Stimulated activated CD8-positive, alpha-beta memory T cell treated with anti-CD3 and anti-CD28 coated beads, Interleukin-7, amount 100 ng/mL, for 48 hours (primary cell): ENCODE measurements at places on chromosomes 2 and 18.

DNA sequence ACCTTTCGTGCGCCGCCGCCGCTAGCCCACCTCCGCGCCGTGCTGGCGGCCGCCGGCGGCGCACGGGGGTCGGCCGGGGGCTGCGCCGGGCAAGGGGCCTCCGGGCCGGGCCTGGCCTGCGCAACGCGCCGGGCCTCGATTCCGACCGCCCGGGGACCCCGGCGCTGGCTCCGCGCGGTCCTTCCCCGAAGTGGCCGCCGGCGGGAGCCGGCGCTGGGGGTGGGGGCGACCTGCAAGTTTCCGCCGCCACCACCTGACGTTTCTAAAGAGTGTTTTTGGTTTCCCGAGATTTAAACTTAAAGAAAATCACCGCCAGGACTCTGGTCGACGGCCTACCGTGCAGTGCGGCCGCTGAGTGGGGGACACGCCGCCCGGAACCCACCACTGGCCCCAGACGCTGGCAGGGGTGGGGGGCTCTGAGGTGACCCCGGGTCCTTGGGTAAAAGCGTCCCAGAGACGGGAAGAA is 3.8 kb upstream of the GATA6 start:
- DNase-seq: no peak

- DNase-seq: no peak
Measured at GRCh38 chr2:65800998-65801397, 368.6 kb upstream of the SPRED2 start.

GRCh38 chr18:35753306-35753910 is 171.9 kb downstream of the GALNT1 start:
- no peak for DNase-seq

DNA sequence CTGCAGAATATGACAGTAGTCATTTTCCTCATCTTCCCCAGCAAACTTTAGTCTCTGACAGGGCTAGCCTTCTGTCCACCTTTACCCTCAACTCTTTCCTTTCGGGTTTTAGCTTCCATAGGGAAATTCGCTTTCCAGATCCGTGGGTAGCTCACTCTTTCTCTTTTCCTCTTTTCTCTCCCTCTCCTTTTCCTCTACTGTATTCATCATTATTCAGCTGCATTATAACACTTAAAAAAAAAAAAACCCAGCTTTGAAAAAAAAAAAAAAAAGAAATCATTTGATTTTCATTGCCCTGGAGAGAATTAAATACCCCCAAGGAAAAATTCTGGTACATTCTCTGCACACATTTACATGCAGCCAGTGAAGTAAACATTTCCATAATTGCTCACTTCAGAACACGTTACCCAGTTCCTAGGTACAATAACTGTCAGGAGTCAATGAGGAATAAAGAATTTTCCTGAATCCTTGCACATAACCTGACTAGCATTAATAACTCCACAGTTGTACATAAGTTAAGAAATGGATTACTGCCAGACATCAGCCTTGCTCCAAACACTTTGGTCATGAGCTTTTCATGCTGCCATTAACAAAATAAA is 63.5 kb downstream of the ZNF521 start:
- DNase-seq: no peak

GRCh38 chr2:159186462-159186861 is 100.0 kb downstream of the WDSUB1 start:
- DNase-seq: no peak

DNA sequence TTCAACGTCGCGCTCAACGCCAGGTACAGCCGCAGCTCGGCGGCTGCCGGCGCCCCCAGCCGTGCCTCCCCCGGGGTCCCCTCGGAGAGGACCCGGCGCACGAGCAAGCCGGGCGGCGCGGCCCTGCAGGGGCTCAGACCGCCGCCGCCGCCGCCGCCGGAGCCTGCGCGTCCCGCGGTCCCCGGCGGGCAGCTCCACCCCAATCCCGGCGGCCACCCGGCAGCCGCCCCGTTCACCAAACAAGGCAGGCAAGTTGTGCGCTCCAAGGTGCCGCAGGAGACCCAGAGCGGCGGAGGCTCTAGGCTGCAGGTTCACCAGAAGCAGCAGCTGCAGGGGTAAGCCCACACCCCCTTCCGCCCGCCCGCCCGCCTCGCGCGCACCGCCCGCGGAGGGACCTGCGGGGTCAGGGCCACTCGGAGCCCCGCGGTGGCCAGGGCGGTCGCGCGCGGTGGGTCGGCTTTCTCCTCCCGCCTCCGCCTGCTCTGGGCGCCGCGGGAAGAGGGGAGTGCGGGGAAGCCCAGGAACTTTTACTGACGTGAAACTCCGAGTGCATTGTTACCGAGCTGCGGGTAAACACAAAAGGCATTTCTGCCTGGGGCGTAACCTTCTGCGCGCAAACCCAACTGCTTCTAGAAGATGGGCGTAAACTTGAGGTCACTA is 861 bp downstream of the LTBP1 start:
- peak; percentile 5 for DNase-seq

GRCh38 chr18:3842844-3843243 is 392.9 kb downstream of the TGIF1 start:
- no peak for DNase-seq

DNA sequence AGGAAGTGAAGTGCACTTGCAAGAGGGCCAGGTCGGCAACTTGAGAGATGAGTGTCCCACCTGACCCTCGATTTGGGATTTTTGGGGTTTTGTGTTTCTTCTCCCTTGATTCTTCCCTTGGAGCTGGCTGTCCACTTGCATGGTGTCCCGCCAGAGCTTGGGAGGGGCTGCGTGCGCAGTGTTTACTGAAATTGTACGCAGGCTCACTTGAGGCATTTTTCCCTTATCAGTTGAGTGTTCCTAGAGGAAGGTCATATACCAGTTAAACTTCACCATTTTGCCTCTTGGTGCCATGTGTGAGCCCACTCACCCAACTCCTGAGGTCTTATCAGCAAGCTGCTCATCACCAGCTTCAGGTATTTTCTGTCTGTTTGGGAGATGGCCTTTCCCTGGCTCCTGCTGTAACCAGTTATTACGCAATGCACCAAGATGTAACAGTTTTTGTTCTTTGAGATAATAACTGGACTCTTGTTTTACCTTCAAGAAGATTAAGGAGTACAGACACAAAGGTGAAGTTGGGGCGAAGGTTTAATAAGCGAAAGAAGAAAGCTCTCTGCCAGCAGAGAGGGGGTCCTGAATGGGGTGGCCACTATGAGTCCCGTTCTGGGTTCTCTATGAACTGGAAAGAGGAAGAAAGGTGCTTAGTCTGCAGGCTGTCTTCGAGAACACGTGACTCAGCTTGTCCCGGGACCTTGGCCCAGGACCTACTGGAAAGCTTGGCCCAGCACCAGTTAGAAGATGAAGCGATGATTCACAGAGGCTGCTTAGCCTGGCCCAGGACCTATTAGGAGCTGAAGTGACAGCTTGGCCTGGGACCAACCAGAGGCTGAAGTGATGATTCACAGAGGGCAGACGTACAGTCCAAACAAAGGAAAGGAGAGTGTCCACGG is 21.5 kb upstream of the TXNL4A start:
- no peak for DNase-seq

GRCh38 chr2:101807242-101807641 is 109.7 kb downstream of the MAP4K4 start:
- DNase-seq: no peak

DNA sequence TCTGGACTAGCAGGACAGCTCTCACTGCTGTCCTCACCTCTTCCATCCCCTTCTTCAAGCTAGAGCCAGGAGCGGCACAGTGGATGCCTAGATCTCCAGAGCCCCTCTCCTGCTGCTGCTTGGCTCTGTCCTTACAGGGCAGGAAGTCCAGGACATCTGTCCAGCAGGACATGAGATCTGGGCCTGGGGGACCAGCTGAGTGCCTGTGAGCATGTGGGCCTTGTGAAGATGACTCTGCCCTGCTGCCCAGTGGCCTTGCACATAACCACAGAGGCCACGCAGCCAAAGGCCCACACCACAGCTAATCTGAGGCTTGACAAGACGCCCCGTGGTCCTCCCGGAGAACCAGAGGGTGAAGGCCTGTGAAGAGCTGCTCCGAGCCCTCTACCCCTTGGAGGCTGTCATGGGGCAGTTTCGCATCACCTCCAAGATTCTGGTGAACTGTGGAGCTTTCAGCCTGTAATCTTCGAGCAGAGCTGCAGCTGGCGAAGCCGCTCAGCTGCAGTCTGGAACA is 516.7 kb upstream of the HS6ST1 start:
- no peak for DNase-seq

DNA sequence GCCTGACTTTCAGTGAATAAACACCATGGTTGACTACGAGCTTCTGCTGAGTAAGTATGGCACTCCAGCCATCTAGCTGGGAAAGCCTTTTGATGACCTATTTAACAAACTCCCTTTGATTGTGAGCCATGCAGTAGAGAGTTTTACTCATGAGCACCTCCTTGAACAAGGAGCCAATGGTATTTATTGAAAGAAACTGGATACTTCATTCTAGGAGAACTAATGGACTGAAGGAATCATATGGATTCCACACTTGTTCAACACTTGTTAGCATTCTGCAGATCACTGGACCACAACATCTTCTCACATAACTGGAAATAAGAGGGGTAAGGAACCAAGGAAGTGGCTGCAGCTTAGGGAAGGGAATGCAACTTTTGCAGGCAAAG is 320.9 kb upstream of the ETAA1 start:
- DNase-seq: no peak

- no peak for DNase-seq
Measured at GRCh38 chr18:7579176-7579917, 12.2 kb downstream of the PTPRM start.

DNA sequence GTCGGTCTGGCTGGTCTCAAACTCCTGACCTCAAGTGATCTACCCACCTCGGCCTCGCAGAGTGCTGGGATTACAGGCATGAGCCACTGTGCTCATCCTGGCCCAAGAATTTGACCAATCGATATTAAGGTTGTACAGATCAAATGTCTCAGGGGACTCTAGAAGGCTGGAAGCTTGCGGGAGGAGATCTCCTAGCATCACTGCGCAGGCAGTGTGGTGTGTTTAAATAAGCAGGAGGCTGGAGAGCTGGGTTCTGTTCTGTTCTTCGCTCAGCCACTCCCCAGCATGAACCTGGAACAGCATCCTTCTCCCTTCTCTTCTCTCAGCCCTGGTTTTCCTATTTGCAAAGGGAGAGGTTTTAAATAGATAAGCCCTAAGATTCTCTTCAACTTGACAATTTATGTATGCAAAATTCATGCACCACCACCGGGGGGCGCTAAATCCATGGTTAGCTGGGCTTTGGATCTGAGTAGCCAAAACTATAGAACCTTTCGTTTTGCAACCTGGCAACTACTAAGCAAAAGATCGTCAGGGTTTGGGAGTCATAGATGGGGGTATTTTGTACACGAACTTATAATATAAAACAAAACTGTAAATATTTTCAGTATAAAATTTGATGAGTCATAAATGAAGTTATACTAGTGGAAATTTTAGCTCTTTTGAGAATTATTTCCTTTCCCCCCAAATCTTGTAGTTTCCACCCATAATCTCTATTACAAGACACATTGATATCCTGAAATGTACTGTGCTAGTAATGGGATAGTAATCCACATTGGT is 60.6 kb downstream of the SLC16A14 start:
- peak; percentile 68 for DNase-seq

GRCh38 chr2:158994920-158995676 is 26.7 kb downstream of the TANC1 start:
- DNase-seq: no peak

DNA sequence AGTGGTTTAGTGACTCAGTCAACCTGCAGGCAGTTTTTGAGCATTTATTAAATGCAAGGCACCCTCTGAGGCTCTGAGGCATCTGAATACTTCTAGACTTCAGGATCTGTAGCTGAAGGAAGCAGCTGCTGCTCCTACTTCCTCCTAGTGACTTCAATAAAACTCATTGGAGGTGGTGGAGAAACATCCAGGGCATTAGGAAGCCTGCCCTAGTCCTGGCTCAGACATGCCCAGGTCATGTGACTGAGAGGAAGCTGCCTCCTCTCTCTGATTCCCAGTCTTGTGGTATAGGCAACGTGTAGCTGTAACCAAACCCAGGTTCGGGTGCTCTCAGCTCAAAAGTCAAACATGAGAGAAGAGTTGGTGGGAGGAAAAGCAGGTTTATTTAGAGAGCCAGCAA is 287.2 kb upstream of the GYPC start:
- DNase-seq: no peak

DNA sequence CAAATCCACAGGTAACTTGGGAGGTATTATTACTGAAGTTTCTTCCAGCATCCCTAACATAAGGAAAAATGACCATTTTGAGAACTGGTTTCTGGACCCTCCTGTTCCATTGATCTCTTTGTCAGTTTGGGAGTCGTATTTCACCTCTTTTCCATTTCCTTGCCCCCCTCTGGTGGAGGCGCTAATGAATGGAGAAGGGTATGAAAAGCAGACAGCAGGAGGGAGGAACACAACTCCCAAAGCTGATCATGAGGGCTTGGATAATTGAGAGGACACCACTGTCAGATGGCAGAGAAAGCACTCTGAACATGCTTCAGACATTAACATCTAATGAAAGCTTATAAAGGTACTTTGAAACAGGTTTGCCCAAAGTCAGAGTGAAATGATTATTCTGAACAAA is 56.6 kb upstream of the TLK1 start:
- no peak for DNase-seq

- DNase-seq: no peak
Measured at GRCh38 chr2:211690736-211691135, 847.9 kb downstream of the ERBB4 start.

GRCh38 chr2:235135990-235136561 is 184.3 kb downstream of the SH3BP4 start:
- DNase-seq: no peak

GRCh38 chr18:64100116-64100922 is 48.6 kb downstream of the LINC00305 start:
- no peak for DNase-seq

DNA sequence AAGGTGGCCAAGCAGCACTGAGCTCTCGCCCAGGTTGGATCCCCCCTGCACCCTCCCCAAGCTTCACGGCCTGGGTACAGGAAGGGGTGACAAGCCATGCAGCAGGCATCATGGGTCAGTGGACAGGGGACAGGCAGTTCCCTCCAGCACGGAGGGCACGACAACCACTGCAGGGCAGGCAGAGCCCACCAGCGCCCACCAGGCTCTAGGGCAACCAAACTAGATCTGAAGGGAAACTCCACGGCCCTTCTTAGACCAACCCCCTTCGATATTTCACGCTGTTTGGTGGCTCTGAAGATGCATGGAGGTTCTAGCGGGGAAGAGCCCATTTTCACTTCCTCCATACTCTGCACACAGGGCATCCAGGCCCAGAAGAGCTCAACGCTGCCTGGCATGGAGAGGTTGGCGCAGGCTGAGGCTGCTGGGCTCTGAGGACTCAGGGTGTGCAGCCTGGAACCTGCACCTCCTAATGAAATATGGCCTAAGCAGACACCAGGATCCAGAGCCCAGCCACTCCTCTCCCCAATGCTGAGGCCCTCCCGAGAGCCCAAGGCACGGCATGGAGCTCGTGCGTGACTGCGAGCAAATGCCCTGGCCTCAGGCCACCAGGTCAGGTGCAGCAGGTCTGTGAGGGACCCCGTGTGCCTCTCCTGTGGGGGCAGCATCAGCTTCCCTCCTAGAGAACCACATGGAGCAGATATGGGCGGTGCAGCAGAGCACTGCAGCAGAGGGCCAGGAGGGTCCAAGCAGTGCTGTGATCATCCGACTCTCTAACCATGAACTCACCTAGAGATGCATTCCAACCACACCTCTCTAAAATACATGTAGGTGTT is 8.7 kb upstream of the MTERF4 start:
- DNase-seq: no peak

GRCh38 chr2:238697193-238698071 is 150.5 kb upstream of the TWIST2 start:
- no peak for DNase-seq

- no peak for DNase-seq
Measured at GRCh38 chr2:136129601-136130000, 11.7 kb upstream of the CXCR4 start.

GRCh38 chr2:226461981-226462380 is 337.6 kb downstream of the IRS1 start:
- DNase-seq: no peak
